ENCODE measurements at places on chromosomes 2 and 18.

DNA sequence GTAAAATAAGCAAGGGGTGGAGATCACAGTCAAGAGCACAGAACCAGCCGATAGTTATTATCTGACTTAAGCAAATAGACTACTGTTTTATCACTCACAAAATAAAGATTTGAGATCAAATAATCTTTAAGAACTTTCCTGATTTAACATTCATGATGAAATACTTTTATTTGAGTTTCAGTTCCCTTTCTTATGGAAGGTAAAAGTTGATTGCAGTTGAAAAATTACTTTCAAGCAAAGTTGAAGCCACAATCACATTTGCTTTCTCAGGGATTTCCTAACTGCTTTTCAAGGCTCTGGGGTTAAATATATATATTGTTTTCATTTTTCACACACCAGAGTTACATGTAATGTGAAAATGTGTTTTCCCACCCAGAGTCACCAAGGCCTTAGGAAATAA, 599.5 kb downstream of the KCNJ3 start:
- no peak for DNase-seq

- DNase-seq = no peak
Measured at GRCh38 chr18:55857409-55857808, 269.4 kb upstream of the TCF4 start.

- DNase-seq = no peak
Measured at GRCh38 chr2:43225093-43225787, 1.2 kb downstream of the ZFP36L2 start.

GRCh38 chr2:104562537-104562936, 291.4 kb upstream of the POU3F3 start:
- no peak for DNase-seq

DNA sequence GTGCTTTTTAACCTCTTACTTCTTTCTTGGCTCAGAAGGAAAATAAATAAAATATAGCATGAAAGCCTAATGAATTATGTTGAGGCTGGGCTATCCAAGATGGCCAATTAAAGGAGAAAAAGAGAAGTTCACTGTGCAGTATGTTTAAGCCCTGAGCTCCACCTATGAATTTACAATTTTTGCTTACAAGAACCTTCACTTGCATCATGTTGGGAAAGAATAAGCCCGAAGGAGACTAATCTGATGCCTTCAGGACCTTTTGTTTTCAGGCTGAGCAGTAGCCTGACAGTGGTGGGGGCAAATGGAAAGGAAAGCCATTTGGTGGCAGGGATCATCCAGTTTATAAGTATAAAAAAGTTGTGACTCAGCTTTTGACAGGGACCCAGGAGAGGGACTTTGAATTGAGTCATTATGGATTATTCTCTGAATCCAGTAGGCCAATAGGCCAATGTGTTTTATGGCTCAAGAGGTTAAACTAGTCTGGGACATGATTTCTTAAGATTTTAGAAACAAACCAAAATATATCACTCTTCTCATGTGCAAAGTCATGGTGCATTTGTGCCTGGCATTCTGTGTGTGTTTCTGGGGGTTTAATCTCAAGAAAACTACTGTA, 56.9 kb downstream of the E2F6 start:
- DNase-seq = no peak

Data from HuH-7 (cell line).